ENCODE measurements at places on chromosomes 2 and 18.

GRCh38 chr18:48771641-48772375 is 179.0 kb downstream of the SMAD7 start:
- no peak for DNase-seq

GRCh38 chr2:157867703-157868102 is 8.4 kb downstream of the ACVR1 start:
- no peak for DNase-seq

- DNase-seq = no peak
Measured at GRCh38 chr2:42321452-42322064, 39.5 kb downstream of the COX7A2L start.

DNA sequence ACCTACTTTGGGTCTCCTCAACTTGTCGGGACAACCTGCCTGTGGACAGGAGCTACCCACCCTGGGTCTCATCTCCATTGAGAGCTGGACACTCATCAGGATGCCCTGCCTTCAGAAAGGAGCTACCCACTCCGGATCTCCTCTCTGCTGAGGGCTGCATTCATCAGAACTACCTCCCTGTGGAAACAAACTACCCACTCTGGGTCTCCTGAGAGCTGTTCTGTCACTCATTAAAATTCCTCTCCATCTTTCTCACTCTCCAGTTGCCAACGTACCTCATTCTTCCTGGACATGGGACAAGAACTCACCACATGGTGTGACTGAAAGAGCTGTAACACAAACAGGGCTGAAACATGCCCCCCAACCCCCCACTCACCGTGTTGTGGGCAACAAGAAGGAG is 22.5 kb upstream of the UBE2F start:
- DNase-seq = no peak

- no peak for DNase-seq
Measured at GRCh38 chr2:240888890-240889573, 6.9 kb downstream of the MAB21L4 start.

- no peak for DNase-seq
Measured at GRCh38 chr2:230885463-230886130, 20.9 kb downstream of the ITM2C start.

GRCh38 chr18:77140439-77141109 is 8.0 kb upstream of the MBP start:
- no peak for DNase-seq

- DNase-seq = no peak
Measured at GRCh38 chr18:45962866-45963265, 4.3 kb downstream of the EPG5 start.

GRCh38 chr2:23241611-23242245 is 143.3 kb upstream of the KLHL29 start:
- no peak for DNase-seq
